ENCODE measurements at places on chromosomes 2 and 18.

- no peak for DNase-seq
Measured at GRCh38 chr18:67540559-67540958, 24.0 kb upstream of the DSEL start.

- no peak for DNase-seq
Measured at GRCh38 chr2:8154936-8155335, 526.9 kb upstream of the ID2 start.

GRCh38 chr2:163662141-163662780 is 73.5 kb downstream of the FIGN start:
- no peak for DNase-seq

DNA sequence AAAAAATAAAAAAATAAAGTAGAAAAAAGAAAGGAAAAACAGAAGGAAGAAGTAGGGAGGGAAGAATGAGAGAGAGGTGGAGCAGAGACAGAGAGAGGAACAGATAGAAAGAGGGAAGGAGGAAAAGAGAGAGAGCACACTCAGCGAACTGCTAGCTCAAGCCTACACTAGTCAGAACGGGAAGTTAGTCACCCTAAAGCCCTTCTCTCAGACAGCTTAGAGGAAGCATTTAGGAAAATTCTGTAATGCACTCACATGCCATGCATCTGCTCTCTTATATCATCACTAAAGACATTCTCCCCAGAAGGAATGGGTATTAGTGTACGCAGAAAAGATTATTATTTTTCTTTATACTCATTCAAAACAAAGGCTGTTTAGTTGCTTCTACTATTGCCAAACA is 68.1 kb upstream of the SULT1C3 start:
- no peak for DNase-seq

DNA sequence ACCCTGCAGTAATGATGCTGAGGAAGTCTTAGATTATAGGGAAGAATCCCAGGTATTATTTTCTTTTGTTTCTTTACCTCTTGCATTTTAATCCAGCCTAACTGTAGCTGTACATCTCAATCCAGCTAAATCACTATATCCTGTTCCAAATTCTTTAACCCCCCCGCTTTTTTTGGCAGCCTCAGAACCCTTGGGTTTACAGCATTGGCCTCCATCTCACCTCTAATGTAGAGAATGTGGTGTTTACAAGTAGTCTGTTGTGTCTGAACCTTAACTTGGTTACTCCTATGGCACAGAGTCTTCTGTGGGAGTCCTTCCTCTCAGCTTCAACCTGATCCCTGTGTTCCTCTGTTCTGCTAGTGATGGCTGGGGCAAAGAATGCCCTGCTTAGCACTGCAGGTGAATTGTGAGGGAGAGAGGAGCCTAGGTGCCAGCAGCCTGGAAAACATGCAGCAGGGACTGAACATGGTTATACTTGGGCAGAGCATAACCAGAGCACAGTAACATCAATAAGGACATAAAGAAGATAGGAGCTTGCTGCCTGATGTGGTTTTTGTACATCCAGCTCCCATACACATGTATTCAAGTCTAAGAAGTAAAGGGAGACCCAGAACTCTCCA is 130.2 kb downstream of the FAM124B start:
- no peak for DNase-seq

GRCh38 chr2:198717451-198717850 is 740.3 kb downstream of the SATB2 start:
- DNase-seq, result no peak

GRCh38 chr2:176804392-176804791 is 408.2 kb upstream of the HNRNPA3 start:
- no peak for DNase-seq

DNA sequence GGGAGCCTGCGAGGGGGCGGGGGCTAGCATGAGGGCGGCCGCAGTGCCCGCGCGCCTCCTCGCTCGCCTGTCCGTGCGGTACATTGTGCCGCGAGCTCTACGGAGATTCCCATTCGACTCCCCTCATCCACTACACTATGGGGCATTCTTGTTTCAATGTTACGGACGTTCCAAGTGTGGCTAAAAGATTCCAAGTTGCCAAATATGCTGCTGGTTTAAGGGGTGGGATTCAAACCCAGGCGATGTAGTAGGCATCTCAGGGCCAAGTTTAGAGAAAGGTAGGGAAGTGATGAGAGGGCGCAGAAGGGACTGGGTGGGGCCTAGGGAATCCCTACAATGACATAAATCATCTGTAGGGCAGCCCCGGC is 10.0 kb upstream of the CRYBA2 start:
- DNase-seq, result no peak

DNA sequence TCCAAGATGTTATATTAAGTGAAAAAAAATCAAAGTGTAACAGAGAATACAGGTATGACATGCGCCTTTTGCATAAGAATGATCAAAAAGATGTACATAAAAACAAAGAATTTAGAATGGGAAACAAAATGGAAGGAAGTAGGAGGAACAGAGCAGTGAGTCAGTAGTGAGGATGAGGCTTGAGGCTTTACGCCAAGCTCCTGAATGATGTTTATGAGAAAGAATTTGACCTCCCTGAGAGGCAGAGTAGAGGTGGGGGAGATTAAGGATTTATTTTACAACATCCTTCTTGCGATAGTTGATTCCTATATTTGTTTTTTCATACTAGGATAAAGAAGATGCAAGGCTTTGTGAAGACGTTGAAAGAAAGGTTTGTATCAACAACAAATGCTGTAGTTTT is 81.4 kb downstream of the DCDC2C start:
- DNase-seq, result no peak

DNA sequence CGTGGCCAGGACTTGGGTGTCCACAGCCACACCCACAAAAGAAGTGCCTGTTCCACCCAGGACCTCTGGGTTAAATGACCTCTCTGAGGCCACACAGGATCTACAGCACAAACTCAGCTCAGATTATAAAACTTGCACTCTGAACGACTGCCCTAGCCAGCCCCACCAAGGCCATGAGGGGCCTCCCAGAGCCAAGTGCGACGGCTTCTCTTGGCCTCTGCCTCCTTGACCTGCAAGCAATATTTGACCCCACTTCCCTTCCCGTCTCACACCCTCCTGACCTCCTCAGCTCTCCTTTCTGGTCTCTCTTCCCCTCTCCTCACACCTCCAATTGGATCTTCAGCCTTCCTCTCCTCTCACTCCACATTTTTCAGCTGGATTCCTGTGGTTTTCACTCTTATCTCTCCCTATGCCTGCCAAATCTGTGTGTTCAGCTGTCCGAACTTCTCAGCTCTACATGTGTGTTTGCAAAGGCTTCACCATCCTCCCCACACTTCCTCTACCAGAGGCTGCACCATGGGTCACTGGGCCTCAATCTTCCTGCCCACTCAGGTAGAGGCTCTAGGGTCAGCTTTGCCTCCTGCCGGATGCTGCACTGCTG is 25.3 kb upstream of the STEAP3 start:
- no peak for DNase-seq

GRCh38 chr2:144583741-144584453 is 64.0 kb upstream of the ZEB2 start:
- no peak for DNase-seq

GRCh38 chr2:222240676-222241049 is 58.1 kb downstream of the PAX3 start:
- DNase-seq, result no peak

- no peak for DNase-seq
Measured at GRCh38 chr2:25301453-25302352, 40.0 kb downstream of the DNMT3A start.

DNA sequence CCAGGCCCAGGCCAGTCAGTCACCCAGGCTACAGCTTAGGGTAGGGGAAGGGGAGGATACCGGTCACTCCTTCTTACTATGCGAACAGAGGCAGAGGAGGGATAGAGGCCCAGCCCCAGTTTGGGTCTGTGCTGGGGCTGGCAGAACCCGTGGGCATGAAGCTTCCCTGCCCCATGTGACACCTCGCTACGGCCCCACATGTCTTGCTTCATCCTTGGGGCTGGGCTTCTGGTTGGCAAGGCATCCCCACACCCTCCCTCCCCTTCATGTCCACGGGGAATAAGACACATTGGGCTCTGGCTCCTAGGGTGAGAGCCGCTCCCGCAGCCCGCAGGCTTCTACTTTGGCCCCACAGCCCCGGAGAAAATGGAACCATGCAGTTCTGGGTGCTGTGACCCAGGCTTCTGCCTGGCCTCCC is 32.4 kb downstream of the HS1BP3 start:
- no peak for DNase-seq

- DNase-seq, result no peak
Measured at GRCh38 chr2:22748909-22749308, 636.1 kb upstream of the KLHL29 start.

DNA sequence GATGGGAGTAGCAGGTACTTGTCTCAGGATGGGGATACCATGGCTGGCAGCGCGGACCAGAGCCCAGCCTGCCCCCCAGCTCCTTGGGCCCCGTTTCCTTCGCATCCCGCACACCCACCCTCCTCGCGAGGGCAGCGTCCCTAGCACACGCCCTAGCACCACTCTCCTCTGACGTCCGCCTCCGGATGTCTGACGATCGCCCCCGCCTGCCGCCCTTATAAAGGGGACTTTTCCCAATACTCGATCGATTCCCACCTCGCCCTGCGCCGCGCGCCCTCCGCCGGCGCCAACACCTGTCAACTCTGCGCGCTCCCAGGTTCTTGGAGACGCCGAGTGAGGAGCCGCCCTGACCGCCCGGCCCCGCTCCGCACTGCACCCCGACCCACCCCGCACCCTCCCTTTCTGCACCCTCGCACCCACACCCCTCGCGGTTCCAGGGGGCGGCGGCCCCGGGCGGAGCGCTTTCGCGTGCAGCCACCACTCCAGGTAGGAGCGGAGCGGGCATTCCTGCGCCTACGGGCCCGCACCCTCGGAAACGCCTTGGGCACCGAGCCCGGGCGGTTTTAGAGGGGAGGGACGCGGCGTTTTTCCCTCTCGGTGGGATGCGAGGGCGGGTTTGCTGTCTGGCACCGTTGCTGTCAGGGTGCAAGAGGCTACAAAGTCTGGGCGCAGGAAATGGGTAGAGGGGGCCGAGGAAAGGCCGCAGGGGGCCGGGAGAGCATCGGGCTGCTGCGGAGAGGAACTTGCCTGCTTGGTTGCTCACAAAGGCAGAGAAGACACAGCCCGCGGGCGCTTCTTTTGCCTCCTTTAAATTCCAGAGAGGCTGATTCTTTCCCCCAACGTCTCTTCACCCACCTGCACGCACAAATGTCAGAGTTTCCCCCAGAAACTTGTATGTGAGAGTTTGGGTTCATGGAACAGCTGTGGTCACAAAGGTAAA is at the start of gene SLC5A7:
Gene SLC5A7, plus strand, starts transcription at position 247 of the 940 bp plus-strand sequence. CDS start 1,632 bp downstream, outside the sequence.
- DNase-seq, result no peak

DNA sequence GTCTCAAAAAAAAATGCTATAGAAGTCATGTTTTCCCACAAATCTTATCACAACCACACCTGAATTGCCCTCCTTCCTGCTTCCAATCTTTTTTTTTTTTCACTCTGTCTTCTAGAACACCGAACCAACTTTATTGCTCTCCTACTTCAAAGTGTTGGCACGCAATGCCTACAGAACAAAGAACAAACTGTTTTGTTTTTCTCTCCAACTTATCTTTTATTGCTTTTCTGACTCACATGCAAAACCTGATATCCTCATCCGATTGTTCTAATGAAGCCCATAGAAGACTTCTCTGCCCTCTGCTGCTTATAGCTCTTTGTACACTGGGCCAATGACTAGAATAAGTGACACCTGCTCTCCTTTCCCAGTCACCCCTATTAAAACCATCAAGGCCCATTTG is 602.8 kb downstream of the EPHA4 start:
- no peak for DNase-seq

GRCh38 chr2:55550368-55551102 is 31.0 kb downstream of the CFAP36 start:
- no peak for DNase-seq

- DNase-seq, result no peak
Measured at GRCh38 chr2:152171718-152172117, 3.8 kb downstream of the STAM2 start.

DNA sequence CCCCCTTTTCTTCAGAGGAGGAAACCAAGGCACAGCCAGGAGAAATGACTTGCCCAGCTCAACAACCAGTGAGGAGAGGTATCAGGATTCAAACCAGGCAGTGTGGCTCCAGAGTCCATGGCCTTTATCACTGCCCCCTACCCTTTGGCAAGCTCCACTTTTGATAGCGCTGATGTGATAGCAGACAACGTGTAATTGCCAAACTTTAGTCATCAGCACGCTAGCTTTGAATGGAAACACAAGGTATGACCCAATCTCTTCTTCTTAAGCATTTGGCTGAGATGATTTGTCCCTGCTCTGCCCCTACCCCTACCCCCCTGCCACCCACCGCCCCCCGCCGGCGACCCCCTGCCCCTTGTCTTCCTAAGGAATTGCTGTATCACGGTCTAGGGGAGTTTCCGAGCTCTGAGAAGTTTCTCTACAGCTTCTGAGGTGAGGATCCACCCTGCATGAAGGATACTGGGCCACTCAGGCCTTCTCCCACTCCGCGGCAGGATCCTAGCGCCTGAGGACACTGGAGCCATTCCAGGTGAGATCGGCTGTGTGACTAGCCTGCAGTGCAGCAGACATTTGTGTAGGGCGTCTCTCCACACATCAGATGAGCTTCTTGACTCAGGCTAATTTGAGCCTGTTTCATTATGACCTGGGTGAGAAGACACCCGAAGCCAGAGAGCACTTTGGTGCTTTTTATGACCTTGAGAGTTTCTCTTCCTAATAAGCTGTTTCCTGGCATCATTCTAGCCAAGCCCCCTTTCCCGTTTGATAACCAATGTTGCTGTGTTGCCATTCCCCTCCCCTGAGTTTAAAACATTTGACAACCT is 75.1 kb upstream of the MAP4K4 start:
- no peak for DNase-seq

DNA sequence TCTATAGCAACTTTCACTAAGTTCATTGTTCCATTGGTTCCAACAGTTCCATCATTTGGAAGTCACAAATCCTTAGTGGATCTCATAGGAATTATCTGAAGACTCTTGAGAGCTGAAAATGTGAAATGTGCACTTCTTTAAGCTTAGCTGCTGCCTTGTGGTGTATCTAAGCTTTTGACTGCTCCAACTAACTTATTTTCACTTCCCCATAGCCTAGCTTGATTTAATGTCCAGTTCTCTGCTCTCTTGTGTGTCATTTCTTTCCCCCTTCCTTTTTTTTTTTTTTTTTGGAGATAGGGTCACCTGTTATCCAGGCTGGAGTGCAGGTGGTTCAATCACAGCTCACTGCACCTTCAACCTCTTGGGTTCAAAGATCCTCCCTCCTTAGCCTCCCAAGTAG is 34.9 kb upstream of the CD302 start:
- no peak for DNase-seq

DNA sequence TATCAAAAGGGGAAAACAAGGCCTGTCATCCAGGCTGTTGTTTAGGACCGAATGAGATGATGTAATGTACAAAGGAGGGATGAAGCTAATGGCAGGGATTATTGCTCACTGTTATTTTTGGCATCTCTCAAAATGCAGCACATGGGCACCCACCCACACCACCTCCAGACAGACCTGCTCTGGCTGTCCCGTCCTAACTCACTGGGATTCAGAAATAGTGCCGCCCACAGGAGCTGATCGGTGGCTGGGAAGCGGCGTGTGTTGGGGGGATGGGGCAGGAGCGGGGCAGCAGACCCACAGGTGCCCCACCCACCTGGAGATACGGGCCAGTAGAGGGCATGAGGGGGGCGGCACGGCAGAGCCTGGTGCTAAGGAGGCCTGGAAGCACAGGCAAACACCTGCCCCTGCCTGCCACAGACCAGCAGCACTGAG is 52.2 kb downstream of the CRACDL start:
- DNase-seq, result no peak
